ENCODE measurements at places on chromosomes 1 and 21.

- no peak for DNase-seq
These were observed 36.6 kb upstream of the SLC44A3 start for GRCh38 chr1:94783342-94784189.

DNA sequence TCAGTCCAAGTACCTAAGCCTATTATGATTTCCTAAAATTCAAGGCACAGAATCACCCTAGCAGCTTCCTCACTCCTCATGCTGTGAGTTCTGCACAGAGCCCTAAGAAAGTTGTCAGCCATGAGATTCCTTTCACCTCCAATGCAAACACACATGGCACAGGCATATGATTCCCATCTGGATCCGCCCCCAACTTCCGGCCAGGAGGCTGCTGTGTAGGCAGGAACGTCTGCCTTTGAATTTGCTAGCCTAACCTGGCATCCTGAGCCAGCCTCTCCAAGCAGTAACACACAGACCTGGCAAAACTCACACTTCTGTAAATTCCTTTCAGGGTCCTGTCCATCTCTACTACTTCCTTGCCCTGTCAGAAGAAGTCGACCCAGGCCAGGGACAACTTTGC lies 521.1 kb upstream of the BEND5 start:
- DNase-seq: no peak

DNA sequence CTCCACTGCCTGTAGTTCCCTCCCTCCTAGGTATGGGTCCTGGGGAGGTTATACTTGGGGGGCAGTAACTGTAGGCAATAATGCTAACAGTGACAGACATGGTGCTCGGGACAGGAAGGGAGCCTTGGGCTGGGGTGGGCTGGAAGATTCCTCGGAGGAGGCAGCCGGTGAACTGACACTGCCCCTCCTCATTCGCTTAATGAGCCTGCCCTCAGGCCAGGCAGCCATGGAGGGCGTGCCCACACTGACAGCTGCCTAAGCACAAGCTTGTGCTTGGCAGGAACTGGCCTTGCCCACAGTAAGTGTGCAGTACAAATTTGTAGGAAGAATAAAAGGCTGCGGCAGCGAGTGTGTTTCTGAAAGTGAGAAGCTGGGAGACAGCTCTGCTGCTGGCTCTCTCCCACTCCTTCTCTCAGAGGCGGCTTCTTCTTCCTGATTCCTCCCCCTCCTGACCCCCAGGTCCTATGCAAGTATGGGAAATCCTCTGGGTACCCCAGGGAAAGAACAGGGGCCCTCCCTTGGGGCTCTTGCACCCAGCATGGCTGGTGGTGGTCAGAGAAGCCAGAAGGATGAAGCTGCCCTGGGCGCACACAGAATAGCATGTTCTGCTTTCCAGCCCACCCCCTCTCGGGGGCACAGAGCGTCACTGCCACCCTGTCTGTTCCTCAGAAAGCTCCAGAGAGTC lies 23.6 kb downstream of the OPTC start:
- DNase-seq: no peak

DNA sequence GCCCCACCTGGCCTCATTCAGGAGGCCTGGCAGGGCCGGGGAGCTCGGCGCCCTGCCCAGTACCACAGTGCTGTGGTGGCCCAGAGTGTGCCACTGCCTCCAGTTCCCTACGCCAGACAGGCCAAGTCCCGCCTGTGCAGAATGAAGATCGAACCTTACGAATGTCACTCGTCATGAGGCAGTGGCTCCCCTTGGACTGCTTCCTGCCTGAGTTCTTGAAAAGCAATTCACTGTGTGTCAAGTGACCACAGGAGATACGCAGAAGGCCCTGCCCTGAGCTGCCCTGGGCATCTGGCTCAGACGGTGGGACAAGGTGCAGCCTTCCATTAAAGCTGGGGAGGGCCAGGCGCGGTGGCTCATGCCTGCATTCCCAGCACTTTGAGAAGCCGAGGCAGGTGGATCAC lies 49.6 kb upstream of the LRP8 start:
- DNase-seq: no peak

GRCh38 chr1:3399732-3400131 lies 54.7 kb upstream of the ARHGEF16 start:
- DNase-seq: no peak

DNA sequence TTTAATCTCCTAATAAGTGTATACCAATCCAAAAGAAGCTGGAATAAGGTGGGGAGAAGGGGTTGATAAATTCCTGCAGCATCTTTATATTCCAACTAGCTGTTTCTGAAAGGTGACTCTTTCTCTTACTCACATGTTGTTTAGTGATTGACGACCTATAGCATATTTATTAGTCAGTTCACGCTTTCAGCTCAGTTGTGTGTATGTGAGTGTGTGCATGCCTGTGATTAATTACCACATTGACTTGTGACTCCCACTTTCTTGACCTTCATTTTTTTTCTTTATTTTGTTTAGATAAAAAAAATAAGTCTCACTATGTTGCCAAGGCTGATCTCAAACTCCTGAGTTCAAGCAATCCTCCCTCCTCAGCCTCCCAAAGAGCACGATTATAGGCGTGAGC lies 44.4 kb downstream of the ATP2B4 start:
- DNase-seq: no peak

DNA sequence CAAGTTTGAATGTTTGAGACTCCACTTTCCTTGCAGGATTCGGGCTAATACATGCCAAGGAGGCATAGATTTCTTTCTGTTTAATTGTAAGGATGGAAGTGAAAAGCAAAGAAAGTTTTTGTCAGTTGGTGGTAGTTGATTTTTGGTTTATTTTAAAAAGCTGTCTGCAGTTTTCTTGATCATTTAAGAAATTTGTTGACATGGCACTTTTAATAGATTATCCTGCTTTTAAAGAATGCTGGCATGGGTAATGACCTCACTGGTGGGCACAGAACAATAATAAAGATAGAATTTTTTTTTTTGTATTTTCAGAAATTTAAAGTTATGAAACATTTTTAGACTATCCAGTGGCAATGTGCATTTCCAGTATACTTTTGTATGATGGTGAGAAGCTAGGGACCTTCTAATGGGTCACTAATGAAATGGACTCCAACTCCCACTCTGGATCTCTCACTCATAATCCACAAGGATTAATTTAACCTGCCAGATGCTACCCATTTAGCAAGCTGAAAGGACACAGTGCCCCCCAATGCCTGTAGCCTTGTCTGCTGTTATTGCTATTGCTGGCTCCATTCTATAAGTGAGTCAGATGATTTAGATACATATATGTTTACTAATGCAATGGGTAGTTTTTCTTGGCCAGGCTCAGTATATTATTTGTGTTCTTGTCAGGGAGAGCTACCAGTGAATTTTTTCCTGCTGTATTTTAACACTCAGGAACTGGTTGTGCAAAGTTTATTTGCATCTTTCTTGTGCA lies 190.2 kb upstream of the SGIP1 start:
- DNase-seq: no peak

DNA sequence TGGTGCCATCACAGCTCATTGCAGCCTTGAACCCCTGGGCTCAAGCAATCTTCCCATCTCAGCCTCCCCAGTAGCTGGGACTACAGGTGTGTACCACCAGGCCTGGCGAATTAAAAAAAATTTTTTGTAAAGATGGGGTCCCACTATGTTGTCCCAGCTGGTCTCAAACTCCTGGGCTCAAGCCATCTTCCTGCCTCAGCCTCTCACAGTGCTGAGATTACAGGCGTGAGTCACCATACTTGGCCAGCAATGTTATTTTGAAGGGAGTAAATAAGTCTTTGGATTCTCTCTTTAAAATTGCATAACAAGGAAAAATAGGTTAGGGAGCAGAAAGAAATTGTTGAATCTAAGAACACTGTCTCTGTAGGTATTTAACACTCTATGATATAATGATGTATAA lies 111.3 kb downstream of the RPS6KC1 start:
- no peak for DNase-seq

- DNase-seq: no peak
These were observed 17.0 kb upstream of the ALDH4A1 start for GRCh38 chr1:18919197-18919905.

- no peak for DNase-seq
These were observed 355.5 kb upstream of the NCAM2 start for GRCh38 chr21:20642681-20643080.

- DNase-seq: no peak
These were observed 237.3 kb downstream of the S1PR1 start for GRCh38 chr1:101474039-101474665.

DNA sequence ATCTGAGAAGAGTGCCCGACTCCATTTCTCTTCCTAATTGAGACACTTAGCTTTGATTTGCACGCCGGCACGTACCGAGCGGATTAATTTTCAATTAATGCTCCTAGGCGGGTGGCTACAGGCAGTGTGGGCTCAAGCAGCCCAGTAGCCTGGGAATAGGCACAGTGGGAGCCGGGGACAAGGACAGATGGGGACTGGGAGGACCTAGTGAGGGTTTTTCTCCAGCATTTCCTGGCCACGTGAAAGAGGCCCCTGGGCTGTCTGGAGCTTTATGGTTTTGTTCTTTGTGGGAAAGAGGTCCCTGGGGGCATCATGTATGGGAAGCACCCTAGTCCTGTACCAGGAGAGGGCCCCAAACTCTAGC lies 78.6 kb upstream of the CSF3R start:
- no peak for DNase-seq

DNA sequence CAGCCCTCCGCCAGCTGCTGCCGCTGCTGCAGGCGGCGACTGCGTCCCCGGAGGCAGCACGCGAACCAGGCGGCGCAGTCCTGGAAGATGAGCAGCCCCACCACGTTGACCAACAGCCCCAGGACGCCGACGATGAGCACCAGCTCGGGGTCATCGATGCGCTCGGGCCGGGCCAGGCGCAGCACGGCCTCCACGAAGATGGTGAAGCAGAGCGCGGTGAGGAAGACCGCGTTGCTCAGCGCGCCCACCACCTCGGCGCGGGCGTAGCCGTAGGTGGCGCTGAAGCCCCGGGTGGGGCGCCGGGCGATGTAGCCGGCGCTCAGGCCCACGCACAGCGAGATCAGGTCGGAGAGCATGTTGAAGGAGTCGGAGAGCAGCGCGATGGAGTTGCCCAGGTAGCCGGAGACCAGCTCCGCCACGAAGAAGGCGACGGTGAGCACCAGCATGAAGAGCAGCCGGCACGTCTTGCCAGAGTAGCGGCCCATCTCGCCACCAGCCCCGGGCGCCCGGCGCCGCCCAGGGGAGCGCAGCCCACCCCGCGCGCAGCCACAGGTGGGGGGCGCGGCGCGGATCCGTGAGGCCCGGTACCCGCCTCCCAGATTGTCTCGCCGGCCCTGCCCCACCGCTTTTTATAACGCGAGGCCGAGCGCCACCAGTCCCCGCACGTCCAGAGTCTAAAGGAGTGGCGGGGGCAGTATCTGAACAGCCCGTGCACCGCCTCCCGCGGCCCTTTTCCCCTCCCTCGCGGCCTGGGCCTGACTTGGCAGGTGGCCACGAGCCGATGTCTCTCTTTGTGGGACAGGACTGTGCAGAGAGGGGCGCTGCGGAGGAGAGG lies at the start of gene SLC30A10:
Gene SLC30A10 (minus strand): TSS at position 602 of the 835 bp plus-strand sequence. CDS start 117 bp downstream, at position 485.
- DNase-seq: no peak

GRCh38 chr1:206074839-206075238 lies 21.9 kb downstream of the RHEX start:
- no peak for DNase-seq

- DNase-seq: no peak
These were observed 41.2 kb upstream of the TDRD10 start for GRCh38 chr1:154460695-154461260.

GRCh38 chr21:35989138-35989735 lies 71.1 kb downstream of the SETD4 start:
- DNase-seq: no peak

GRCh38 chr1:231171623-231172197 lies 9.9 kb downstream of the TRIM67 start:
- DNase-seq: no peak

DNA sequence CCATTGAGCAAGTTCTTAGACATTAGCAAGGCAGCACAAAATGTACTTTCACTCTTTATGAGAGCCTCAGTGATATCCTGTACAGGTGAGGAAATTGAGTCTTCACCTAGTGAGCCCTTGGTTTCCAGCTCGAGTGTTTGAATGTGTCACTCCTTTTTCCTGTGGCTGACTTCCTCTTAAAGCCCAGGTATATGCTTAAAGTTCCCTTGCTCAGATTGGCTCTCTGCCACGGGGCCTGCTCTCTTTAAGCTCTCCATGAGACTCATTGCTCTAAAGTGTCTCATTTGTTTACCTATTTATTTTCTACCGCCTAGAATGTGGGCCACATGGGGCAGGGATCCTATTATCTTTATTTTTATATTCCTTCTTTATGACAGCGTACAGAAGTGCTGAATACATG lies 324.9 kb downstream of the SIPA1L2 start:
- DNase-seq: no peak

DNA sequence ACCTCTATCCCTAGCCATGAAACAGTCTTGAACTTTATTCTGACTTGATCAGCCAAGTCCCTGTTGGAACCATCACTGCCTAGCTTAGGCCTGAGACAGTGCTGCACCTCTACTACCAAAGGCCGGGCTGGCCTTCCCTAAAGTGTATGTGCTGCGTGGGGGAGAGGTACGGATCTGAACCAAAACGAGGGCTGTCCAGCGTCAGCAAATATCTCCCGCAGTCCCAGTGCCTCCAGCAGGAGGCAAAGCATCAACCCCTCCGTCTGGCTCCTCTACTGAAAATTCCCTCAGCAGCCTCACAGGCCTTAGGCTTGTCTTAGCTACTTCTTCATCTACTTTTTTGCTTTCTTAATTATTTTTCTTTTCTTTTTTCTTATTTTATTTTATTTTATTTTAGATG lies 33.3 kb upstream of the KIF26B start:
- no peak for DNase-seq

- DNase-seq: no peak
These were observed 388.7 kb downstream of the PTPRU start for GRCh38 chr1:29625084-29625420.

DNA sequence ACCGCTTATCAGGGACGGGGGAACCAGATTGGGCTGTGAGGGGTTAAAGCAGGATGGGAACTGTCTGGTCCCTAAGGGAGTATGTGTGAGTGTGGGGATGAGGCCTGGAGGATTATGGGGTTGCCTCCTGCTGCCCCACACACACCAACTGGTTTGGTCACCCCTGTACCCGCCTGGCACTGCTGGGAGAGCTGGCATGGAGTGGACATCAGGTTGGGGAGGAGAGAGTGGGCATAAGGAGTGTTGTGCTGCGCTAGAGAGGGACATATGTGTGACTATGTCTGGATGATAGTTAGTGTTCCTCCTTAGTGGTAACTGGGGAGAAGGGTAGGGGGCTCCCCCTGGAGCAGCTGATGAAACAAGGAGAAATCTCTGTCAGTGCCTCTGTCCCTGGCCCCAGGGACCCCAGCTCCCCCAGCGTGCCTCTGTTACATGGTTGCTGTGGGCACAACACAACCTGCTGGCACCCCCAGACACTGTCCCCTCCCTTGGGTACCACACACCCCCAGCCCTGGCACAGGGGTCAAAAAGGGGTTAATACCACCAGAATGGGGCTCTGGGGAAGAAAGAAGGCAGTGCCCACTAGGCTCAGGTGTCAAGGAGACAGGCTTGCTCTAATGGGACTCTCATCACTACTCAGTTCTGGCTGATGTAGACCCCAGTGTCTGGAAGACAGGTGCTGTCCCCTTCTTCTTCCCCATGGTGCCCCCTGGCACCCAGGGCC lies 1.9 kb downstream of the ZBTB7B start:
- DNase-seq: no peak

DNA sequence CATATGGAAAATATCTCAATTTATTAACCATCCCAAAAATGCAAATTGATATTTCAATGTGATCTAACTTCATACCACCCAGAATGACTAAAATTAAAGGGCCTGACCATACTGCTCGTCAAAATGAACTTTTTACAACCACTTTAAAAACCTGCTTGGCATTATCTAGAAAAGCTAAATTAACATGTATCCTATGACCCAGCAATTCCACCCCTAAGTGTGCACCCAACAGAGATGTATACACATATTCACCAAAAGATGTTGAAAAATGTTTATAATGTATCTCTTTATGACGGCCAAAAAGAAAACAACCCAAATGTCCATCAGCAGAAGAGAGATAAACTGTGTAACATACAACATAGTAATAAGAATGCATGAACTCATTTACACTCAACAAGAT lies 1.6 kb upstream of the BCAR3 start:
- DNase-seq: no peak
